ENCODE measurements at places on chromosomes 6 and 20.

GRCh38 chr6:37570482-37571133 lies 70.9 kb upstream of the CCDC167 start:
- no peak for DNase-seq

- DNase-seq: no peak
These were observed 48.8 kb downstream of the PRL start for GRCh38 chr6:22247916-22248482.

- no peak for DNase-seq
These were observed 123.2 kb downstream of the TINAG start for GRCh38 chr6:54431466-54431865.

DNA sequence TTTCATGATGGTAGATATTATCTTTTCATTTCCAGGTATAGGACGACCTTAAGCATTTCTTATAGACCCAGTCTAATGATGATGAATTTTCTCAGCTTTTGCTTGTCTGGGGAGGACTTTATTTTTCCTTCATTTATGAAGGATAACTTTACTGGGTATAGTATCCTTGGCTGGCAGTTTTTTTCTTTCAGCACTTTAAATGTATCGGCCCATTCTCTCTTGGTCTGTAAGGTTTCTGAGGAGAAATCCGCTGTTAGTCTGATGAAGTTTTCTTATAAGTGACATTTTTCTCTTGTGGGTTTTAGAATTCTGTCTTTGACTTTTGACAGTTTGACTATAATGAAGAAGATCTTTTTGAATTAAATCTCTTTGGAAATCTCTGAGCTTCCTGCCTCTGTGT lies 144.7 kb upstream of the SLC22A23 start:
- DNase-seq: no peak

DNA sequence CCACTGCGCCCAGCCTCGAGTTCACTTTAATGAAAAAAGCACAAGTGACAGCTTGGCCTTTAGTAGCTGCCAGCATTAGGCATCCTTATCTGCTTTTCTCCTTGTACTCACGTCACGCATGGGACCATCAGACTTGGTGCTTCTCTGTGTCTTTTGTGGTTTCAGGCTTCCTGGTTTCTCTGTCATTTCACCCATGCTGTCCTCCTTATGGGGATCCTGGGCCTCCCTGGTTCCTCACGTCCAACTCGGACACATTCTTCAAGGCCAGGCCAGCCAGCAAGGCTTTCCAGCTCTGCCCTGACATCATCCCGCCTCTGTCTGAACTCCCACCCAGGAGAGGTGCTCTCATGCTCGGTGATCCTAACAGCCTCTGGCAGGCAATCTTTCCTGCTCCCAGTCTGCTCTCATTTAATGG lies 83.2 kb downstream of the TIAM2 start:
- no peak for DNase-seq

GRCh38 chr20:12327205-12327604 lies 409.5 kb downstream of the BTBD3 start:
- no peak for DNase-seq

DNA sequence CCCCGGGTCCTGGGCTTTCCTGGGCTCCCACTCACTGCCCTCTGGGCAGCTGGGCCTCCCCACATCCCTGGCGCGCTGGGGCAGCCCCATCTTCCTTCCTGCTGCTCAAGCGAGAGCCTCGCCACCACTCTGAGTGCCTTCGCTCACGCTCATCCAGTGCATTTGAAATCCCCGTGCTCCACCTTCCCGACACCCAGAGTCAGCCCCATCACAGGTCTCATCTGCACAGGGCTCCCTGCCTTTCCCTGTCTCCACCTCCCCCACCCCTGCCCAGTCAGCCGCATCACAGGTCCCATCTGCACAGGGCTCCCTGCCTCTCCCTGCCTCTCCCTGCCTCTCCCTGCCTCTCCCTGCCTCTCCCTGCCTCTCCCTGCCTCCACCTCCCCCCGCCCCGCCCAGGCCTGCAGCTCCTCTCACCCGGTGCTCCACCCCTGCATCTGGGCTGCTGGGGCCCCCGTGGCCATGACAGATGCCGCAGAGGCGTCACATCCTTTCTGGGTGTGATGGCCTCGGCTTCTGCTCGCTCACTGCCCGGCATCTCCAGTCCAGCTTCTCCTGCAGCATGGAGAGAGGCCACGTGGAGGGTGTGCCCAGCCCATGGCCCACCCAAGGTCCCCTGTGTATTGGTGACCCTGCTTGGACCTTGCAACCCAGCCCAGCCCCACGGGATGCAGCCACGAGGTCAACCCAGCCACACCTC lies 9.0 kb upstream of the BHLHE23 start:
- DNase-seq: no peak

DNA sequence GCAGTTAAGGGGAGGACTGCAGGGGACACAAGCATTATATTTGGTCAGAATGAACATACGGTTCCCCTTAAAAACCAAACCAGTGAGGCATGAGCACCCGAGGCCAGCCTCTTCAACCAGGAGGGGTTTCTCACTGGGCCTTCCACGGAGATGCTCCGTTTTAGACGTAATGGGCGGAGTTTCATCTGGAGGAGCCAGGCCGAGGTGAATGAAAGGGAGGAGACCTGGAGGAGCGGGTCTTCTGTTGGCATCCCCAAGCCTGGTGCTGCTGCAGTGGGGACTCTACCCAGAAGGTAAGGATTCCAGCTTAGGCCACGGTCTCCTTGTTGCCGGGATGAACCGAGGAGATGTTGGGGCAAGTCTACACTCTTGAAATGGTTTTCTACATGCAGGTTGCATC lies 47.4 kb downstream of the ADNP start:
- no peak for DNase-seq

GRCh38 chr6:4071330-4071729 lies 7.6 kb downstream of the FAM217A start:
- no peak for DNase-seq

DNA sequence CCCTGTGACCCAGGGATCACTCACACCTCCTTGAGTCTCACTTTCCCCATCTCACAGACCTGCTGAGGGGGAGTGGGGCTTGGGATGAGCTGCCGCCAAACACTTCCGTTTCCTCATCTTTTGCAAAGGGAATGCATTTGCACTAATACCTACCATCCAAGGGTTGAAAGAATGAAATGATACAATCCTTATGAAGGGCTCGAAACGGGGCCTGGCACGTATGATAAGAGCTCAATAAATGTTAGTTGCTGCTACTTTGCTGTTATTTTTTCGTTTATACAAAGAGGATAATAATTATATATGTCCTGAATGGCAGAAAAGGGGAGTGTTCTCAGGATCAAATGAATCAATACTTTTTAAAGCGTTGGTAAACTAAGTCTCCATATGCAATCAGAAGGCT lies 6.1 kb upstream of the TFAP2D start:
- no peak for DNase-seq

GRCh38 chr20:2518558-2518957 lies 9.8 kb upstream of the ZNF343 start:
- DNase-seq: no peak

DNA sequence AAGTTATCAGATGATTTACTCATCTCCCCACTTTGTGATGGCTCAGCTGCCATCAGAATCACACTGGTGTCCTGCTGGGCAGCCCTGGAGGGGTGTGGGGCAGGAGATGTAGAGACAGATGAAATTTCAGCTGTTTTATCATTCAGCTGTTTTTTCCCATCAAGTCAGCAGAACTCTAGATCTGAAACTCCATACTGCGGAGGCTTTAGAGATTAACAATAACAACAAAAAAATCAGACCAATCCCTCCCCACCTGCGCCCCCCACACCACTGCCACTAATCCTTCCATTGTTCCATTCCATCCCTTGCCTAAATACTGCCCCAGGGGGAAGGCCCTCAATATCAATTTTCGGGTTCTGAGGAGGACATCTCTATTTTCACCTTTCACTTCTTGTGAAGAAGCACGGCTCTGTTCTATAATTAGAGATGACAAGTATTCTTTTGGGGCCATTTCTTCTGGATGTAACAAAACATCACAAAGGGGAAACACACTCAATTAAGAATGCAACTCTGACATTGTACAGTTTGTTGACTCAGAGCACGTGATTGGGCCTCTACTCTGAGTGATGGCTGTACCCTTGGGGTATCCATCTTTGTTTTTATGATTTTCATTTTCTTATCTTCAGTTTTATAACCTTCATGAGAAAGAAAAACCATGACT lies 396.3 kb downstream of the ZFAND3 start:
- no peak for DNase-seq

- DNase-seq: no peak
These were observed 242.3 kb upstream of the SUPT3H start for GRCh38 chr6:45619994-45620471.

- DNase-seq: no peak
These were observed 405.9 kb upstream of the BTBD3 start for GRCh38 chr20:11511821-11512220.

DNA sequence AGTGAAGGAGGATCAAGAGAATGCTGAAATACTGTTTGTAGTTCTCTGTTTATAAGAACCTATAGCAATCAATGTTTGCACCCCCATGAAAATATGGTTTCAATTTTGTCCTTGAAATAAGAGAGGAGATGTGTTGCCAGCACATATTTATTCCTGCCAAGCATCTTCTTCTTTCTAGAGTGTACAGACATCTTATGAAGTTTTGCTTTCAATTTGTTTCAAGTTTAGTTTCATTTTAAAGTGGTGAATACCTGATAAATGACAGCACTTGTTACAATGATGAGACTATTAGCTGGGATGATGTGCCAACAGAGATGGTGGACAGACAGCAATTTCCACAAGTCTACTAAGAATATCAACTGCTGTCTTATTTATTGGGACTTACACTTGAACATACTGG lies 39.2 kb upstream of the CENPW start:
- DNase-seq: no peak

GRCh38 chr6:11368760-11369159 lies 136.3 kb upstream of the NEDD9 start:
- no peak for DNase-seq

- no peak for DNase-seq
These were observed 149.2 kb upstream of the EXOC2 start for GRCh38 chr6:842141-842540.

DNA sequence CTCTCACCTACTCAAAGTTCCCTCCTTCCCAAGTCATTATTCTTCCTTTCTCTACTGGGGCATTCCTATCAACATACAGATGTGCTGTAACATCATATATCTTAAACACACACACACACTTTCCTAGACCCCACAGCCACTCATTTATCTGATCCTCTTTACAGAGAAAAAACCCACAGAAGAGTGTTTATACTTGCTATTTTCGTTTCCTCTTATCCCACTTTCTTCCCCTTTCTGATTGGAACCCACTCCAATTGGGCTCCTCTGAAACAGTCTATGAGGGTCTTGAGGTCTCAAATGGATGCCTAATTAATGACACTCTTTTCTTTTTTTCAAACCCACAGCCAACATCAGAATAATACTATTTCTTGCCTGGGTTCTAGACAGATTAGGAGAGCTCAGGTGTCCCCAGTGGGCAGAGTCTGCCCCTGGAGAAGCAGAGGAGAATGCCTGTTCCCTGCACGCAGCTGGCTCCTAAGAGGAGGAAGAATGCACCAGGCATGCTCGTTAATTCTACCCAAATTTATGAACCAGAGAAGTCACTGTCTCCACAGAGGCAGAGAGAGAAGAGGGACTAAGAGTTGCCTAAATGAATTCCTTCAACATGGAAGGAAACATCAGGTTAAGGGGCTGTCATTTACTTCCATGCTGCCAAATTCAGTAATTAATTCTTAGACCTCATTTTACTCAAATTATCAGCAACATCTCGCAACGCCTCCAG lies 65.9 kb downstream of the CRYBG1 start:
- DNase-seq: no peak

- no peak for DNase-seq
These were observed 9.1 kb upstream of the PBOV1 start for GRCh38 chr6:138227316-138227781.

- no peak for DNase-seq
These were observed 41.5 kb downstream of the MAN1A1 start for GRCh38 chr6:119308048-119308570.

DNA sequence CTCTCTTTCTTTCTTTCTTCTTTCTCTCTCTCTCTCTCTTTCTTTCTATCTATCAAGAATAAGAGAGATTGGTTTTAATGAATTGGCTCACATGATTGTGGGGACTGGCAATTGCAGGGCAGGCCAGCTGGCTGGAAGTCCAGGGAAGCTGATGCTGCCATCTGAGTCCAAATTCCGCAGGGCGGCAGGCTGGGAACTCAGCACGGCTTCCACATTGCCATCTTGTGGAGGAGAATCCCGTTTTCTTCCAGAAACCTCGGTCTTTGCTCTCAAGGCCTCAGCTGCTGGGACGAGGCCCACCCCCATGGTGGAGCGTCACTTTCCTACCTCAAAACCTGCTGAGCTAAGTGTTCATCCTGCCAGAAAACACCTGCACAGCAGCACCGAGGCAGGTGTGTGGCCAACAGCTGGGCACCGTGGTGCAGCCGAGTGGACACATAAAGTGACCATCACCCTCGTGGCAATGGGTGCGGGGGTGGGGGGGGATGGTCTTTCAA lies 58.8 kb upstream of the SLCO4A1 start:
- DNase-seq: no peak

DNA sequence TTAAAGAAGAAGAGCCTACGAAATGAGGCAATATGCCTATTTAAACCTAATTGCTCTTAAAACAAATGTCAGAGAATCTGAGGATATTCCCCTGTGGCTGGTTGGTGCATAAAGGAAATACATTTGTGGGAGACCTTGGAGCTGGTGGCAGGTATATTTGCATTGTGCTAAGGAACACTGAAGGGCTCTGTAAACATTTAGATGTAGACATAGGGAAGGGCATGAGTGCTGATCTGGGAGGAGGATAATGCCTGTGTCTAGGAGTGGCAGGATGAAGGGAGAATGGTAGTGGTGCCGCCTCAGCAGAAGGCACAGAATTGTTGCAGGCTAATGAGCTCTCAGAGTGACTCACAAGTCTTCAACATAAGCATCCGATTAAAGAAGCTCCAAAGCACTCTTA lies 85.8 kb downstream of the CD164 start:
- no peak for DNase-seq

- no peak for DNase-seq
These were observed 112.8 kb upstream of the TSHZ2 start for GRCh38 chr20:52859156-52859876.

- DNase-seq: no peak
These were observed 22.1 kb downstream of the BLOC1S5 start for GRCh38 chr6:8041913-8042583.

GRCh38 chr6:23390221-23390620 lies 735.8 kb upstream of the NRSN1 start:
- no peak for DNase-seq

GRCh38 chr20:56762829-56763228 lies 133.7 kb downstream of the TFAP2C start:
- DNase-seq: no peak

- no peak for DNase-seq
These were observed 108.0 kb downstream of the NUS1 start for GRCh38 chr6:117783279-117783678.

Data from stimulated activated CD8-positive, alpha-beta memory T cell treated with anti-CD3 and anti-CD28 coated beads, Interleukin-15, amount 100 ng/mL, for 4 hours (primary cell).